Esophagus muscularis mucosa (tissue), 4 donors: ENCODE measurements at places on chromosomes 7 and 10. TPM values are rescaled to one million over a fixed set of nuclear protein-coding genes. Genes with fewer than 3 reads are reported as not detected.

- peaks cover 39% of the 10 kb centered on the region for H3K36me3 ChIP-seq
- no peak overlapping the region for H3K4me3 ChIP-seq
- H3K27ac ChIP-seq: no peak overlapping the region
- no peak for DNase-seq
- H3K4me1 ChIP-seq: no peaks in the 10 kb centered on the region
Observed at GRCh38 chr7:55486192-55486590, 86.1 kb downstream of the VOPP1 start.

- H3K4me1 ChIP-seq: no peaks in the 10 kb centered on the region
- no peaks in the 10 kb centered on the region for H3K36me3 ChIP-seq
Observed at GRCh38 chr7:148687555-148687954, 11.1 kb upstream of the CUL1 start.

DNA sequence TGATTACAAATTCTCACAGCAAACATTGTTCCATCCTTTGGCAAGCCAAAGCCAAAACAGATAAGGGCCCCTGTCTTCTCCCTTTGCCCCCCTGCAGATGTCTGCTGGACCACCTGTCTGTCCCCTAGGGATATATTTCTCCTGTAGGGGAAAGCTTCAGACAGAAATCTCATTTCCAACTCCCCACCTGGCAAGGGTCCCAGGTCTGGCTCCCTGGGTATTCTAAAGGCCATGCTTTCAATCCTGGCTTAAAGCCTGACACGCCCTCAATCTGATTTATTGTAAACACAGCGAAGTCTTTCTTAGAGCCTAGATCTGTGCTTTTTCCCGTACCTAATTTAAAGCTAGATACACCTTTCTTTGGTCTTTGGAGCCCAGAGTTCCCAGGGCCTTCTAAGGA lies 66.1 kb downstream of the KCNMA1 start:
- H3K27me3 ChIP-seq: no peaks in the 10 kb centered on the region
- peak overlapping the region; percentile 71 for H3K27ac ChIP-seq
- DNase-seq: no peak
- H3K4me1 ChIP-seq: peaks cover 38% of the 10 kb centered on the region
- no peak overlapping the region for H3K4me3 ChIP-seq
- H3K36me3 ChIP-seq: no peaks in the 10 kb centered on the region

The EN2 gene
- total RNA-seq: not detected

The ZNF862 gene
- total RNA-seq: 15.6 TPM

DNA sequence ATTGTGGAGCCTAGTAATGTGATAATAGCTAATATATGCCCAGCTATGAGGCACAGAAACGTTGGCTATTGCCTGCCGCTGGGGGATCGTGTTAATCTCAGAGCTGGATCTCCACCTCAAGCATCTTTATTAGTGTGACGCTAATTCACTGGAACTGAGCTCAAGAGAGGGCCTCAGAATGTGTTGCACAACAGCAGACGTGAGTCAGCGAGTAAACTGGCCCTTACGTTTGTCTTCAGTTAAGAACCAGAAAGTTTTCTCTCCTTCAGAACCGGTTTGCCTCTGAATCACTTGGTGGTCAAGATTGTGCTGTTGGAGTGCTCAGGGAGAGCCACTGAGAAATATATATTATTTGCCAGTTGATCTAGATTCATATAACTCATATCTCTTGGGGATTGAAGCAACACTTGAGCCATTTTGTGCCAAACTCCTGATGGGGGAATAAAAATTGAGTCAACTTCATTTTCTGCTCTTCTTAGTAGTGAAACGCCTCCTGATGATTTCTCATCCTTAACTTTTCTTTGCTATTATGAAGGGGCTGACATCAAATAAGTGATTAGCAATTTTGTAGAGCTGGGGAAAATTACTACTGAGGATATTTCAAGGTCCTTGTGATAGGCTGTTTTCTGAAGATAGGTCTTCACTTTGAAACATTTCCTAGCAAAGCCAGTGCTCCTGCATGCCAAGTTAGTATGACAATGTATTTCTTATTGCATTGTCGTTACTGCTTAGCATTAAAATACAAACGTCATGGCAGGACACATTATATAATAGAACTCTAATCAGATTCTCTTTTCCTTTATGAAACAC lies 22.3 kb downstream of the BZW2 start:
- DNase-seq: no peak
- no peak overlapping the region for H3K4me3 ChIP-seq
- peaks cover 34% of the 10 kb centered on the region for H3K4me1 ChIP-seq
- no peaks in the 10 kb centered on the region for H3K27me3 ChIP-seq
- H3K27ac ChIP-seq: peak overlapping the region; percentile 75

The ACSM6 gene
- total RNA-seq: not detected

DNA sequence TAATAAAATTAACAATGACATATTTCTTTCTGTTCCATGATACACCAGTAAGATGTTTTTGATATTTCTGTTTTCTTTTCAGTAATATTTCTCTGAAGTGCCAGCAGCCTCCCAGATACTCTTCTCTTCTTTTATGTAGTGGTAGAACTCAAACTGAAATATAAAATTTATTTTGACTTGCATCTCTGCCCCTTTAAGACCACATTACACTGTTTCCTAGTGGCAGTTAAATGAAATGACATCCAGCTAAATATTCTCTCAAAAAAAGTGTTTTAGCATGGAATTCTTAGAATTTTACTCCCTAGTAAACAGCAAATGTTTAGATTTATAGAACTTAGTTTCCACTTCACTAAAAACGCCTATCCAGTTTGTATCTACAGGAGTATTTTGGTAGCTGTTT lies 237.2 kb upstream of the MTPN start:
- H3K4me1 ChIP-seq: no peaks in the 10 kb centered on the region
- H3K36me3 ChIP-seq: no peaks in the 10 kb centered on the region
- H3K27me3 ChIP-seq: no peaks in the 10 kb centered on the region
- H3K4me3 ChIP-seq: no peak overlapping the region
- no peak for DNase-seq
- no peak overlapping the region for H3K27ac ChIP-seq

GRCh38 chr10:23630885-23631284 lies 192.0 kb downstream of the OTUD1 start:
- DNase-seq: peak; percentile 60
- no peaks in the 10 kb centered on the region for H3K36me3 ChIP-seq
- no peak overlapping the region for H3K27ac ChIP-seq
- no peaks in the 10 kb centered on the region for H3K4me1 ChIP-seq

The PPRC1 gene
- total RNA-seq: 21.4 TPM

- no peaks in the 10 kb centered on the region for H3K27me3 ChIP-seq
- H3K4me1 ChIP-seq: peaks cover 29% of the 10 kb centered on the region
- H3K4me3 ChIP-seq: no peak overlapping the region
Observed at GRCh38 chr7:70371652-70372051, 760.3 kb upstream of the GALNT17 start.

- peaks cover 24% of the 10 kb centered on the region for H3K36me3 ChIP-seq
- no peak overlapping the region for H3K4me3 ChIP-seq
- peaks cover 29% of the 10 kb centered on the region for H3K4me1 ChIP-seq
- H3K27me3 ChIP-seq: no peaks in the 10 kb centered on the region
- no peak for DNase-seq
Observed at GRCh38 chr7:39686261-39686924, 63.0 kb downstream of the RALA start.

- H3K36me3 ChIP-seq: peaks cover 17% of the 10 kb centered on the region
- no peak for DNase-seq
- no peak overlapping the region for H3K4me3 ChIP-seq
- no peak overlapping the region for H3K27ac ChIP-seq
Observed at GRCh38 chr7:50696810-50697582, 85.7 kb downstream of the GRB10 start.

- H3K4me1 ChIP-seq: no peaks in the 10 kb centered on the region
- DNase-seq: peak; percentile 78
Observed at GRCh38 chr10:46248651-46249146, 38.1 kb upstream of the ANTXRL start.

DNA sequence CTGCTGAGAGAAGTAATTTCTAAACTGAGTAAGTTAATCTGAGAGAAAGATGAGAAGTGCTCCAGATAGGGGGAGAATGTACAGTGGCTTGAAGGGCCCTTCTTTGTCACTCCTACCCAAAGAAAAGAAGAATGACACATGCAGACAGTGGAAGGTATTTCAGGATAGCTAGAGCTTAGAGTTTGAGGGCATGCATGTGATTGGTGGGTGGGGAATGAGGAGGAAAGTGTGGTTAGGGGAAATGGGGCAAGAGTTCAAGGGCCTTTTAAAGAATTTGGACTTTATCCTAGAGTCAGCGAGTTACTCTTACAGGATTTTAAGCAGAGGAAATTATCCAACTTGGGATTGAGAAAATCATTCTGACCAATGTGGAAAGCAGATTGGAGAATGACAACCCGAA lies 50.0 kb downstream of the ANLN start:
- H3K36me3 ChIP-seq: no peaks in the 10 kb centered on the region
- peaks cover 8% of the 10 kb centered on the region for H3K4me1 ChIP-seq
- no peaks in the 10 kb centered on the region for H3K27me3 ChIP-seq
- H3K27ac ChIP-seq: no peak overlapping the region
- H3K4me3 ChIP-seq: no peak overlapping the region

DNA sequence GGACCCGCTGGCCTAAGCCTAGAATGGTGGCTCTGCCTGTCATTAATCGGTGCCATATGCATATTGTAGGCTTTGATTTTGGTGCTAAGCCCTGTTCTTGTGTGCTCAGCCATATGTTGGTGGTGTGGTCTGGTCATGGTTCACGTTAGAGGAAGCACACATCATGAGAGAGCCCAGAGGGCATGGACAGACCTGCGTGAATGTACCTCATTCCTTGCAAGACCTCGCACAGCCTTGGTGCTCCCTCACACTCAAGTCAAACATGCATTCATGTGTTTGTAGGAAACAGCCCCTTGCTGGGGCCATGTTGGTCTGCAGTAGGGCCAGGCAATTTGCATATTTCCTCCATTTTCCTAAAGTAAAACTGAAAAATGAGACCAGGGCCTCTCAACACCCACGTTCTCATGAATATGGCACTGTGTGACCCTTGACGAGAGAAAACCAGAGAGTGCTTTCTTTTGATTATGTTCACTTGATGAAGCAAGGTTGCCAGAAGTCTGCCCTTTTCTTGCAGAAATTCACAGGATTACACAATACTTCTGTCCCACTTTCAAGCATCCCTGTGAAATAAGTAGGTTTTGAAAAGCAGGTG lies 268.7 kb downstream of the CELF2 start:
- no peak overlapping the region for H3K27ac ChIP-seq
- no peaks in the 10 kb centered on the region for H3K4me1 ChIP-seq
- no peak for DNase-seq
- no peak overlapping the region for H3K4me3 ChIP-seq
- H3K27me3 ChIP-seq: no peaks in the 10 kb centered on the region
